ENCODE measurements at places on chromosomes 12 and 14.

- no peak for DNase-seq
Observed at GRCh38 chr12:67742461-67742860, 93.9 kb downstream of the DYRK2 start.

- DNase-seq, result no peak
Observed at GRCh38 chr12:25121916-25122315, 73.0 kb downstream of the DNAI7 start.

- DNase-seq, result peak; percentile 41
Observed at GRCh38 chr12:57865084-57865751, 18.7 kb upstream of the CTDSP2 start.

GRCh38 chr14:102088012-102088792 lies 1.4 kb upstream of the HSP90AA1 start:
- peak; percentile 46 for DNase-seq

- DNase-seq, result no peak
Observed at GRCh38 chr12:113245695-113246477, 24.6 kb downstream of the TPCN1 start.

DNA sequence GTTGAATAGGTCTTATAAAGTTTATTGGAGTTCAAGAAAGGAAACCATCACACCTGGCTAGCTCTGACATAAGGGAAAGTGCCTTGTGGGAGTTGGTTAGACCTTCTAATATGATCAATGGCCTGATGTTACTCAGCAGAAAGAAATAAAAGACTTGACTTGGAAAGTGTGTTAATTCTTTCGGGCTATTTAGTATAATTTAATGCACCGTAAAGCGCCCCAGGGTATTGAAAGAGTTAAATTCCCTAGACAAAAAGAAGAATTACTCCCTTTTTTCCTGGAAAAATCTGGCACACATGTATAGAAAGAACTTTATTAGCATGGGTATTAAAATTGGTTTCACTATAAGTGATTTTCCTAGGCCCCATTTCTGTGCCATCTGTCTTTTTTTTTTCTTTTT lies 1125.7 kb upstream of the FLRT2 start:
- no peak for DNase-seq

DNA sequence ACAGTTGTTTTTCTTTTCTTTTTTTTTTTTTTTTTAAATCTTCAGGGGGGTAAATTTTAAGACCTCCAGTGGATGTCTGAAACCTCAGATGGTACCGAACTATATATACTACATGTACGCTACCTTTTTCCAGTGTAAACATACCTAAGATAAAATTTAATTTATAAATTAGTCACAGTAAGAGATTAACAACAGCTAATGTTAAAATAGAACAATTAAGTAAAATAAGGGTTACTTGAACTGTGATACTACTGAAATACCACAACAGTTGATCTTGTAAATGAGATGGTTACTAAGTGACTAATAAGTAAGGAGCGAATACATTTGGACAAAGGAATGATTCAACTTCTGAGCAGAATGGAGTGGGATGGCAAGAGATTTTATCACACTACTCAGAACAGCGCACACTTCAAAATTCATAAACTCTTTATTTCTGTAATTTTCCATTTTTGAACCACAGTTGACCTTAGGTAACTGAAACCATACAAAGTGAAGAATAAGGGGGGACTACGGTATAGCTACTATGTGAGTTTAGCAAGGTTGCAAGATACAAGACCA lies 80.5 kb upstream of the PCED1B start:
- no peak for DNase-seq

GRCh38 chr14:68948686-68949600 lies 30.2 kb downstream of the ACTN1 start:
- DNase-seq, result no peak

DNA sequence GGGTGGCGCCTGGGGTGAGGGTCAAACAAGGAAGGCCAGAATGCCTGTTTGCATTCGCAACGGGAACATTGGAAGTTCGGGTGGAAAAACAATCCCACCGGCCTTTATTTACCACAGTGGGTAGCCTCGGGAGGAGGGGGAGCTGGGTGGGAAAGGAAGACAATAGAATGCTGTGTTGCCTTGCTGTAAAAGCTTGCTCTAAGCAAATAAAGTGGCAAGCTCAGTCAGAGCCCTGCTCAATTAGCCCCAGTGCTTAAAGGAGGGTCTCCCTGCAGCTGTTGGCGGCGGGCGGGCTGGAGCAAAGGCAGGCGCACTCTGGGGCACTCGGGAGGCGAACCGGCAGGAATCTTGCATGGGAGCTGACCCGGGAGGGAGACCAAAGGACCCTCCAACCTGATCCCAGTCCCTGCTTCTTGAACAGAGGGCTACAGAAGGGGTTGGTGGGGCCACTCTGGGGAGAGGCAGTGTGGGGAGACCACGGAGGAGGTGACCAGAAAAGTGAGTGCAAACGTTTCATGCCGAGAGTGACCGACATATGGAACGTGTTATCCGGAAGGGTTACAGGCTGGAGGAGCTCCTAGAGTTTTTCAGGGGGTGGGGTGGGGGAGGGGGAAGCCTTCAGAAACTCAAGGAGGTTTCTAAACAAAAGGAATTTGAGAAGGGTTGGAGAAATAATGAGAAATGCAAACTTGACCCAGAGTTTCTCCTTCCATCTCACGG lies 48.5 kb downstream of the NTF3 start:
- no peak for DNase-seq

DNA sequence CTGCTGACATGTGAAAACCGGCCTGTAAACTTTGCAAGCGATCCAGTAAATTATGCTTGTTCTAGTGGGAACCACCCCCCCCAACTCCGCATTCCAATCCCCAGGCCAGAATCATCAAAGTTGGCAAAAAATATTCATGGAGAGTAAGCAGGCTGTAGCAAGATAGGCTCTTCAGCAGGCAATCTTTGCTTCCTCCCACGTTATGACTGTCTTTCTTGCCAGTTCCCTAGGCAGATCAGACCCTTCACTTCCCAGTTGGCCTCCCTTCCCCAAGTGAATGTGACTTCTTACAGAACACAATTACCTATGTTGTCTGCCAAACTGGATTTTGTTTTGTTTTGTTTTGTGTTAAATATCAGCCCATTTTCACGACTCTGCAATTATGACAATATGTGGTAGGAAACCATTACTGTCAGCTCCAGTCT lies 1.2 kb upstream of the PTGER2 start:
- DNase-seq, result no peak

DNA sequence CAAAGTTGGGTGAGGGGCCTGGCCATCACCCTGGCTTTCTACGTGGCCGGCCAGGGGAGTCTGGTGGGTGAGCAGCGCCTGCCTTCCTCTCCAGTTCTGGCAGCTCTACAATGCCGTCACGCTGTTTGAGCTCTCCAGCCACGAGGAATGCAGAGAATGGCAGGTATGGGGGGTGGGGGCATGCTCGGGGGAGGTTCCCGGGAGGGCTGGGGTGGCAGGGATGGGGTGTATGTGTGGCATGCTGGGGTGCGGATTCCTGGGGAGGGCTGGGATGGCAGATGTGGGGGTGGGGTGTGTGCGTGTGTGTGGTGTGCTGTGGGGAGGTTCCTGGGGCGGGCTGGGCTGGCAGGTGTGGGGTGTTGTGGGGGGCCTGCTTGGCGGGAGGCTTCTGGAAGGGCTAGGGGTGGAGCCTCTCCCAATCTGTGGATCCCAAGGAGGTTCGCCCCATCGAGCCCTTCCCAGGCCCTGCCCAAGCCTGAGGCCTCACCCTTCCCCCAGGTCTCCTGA lies 18.5 kb downstream of the RHOF start:
- DNase-seq, result no peak

GRCh38 chr14:25010471-25010870 lies 39.5 kb downstream of the STXBP6 start:
- no peak for DNase-seq

DNA sequence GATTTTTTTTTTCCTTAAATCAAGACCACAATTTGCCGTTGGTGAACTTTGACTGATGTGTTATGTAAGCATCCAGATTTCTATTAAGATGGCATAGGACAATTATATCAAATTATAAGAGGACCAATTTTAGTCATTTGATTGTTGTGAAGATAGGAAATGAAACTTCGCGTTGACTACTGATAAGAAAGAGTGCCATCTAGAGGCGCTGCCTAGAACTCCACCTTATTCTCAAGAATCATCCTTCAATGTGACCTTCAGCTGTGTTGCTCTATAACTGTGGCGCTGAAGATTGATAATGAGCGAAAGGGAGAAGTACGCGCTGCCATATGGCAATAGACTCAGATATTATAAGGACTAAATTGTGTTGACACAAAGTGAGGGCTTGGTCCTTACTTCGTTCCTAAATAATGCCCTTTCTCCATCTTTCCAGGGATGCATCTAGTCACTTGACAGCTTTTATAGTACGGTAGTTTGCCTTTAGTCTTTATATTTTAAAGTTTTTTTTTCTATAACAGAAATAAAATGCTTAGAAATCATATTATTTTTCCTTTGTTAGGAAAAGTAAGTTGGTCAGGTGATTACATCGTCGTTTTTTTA lies 350.8 kb upstream of the STXBP6 start:
- DNase-seq, result no peak

DNA sequence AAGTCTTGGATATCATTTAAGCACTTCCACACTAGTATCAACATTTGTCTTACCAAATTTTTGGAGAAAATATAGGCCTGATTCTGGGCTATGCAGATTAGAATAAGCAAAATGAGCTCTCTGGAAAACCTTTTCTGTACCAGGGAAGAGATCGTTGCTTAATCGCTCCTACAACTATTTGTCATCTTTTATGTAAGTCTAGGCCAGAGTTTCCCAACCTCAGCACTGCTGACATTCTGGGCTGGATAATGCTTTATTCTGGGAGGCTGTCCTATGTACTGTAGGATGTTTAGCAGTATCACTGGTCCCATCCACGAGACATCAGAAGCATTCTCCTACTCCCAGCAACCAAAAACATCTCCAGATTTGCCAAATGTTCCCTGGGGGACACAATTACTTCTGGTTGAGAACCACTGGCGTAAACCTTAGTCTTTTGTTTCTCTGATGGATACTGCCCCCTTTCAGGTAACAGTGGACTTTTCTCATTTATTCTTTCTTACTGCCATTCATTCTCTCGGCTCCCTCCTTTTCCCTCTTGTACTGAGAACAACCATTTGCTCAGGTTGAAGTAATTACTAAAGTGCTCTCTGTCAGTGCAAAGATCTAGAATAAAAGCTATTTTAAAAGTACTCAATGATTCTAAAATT lies 316.9 kb upstream of the E2F7 start:
- DNase-seq, result no peak

GRCh38 chr14:91888641-91889476 lies 21.5 kb upstream of the TC2N start:
- no peak for DNase-seq

- DNase-seq, result no peak
Observed at GRCh38 chr14:94614802-94615201, 2.6 kb downstream of the SERPINA3 start.

GRCh38 chr14:27242874-27243273 lies 645.0 kb upstream of the NOVA1 start:
- DNase-seq, result no peak

DNA sequence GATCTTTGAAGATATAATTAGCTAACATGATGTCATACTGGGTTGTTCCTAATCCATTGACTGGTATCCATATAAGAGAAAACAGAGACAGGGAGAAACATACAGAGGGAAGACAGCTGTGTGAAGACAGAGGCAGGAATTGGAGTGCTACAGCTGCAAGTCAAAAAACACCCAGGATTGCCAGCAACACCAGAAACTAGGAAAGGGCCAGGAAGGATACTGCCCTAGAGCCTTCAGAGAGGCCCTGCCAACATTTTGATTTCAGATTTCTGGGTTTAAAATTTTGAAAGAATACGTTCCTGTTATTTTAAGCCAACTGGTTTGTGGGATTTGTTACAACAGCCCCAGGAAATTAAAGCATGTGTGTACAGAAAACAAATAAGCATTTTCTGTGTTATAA lies 473.7 kb upstream of the FLRT2 start:
- no peak for DNase-seq

- DNase-seq, result no peak
Observed at GRCh38 chr14:20580242-20580641, 7.6 kb downstream of the RNASE11 start.

DNA sequence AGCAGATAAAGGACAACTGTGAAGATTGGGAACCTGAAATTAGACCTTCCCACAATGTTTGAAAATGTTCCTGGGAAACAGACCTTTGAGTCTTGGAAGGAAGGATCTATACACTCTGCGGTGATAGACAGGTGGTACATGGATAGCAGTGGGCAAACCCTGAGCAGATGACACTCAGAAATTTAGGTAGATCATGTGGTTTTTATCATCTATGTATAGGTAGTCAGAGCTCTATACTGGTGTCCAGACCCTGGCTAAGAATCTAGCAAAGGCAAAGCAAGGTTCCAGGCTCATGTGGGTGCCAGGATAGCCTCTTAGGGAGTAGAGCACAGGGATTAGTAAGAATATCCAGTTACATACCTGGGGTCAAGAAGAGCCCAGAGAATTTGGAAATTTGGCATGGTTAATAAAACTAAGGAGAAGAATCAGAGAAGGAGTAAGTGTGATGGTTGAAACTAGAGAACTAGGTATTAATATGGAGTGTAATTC lies 331.2 kb upstream of the FBXO33 start:
- no peak for DNase-seq

DNA sequence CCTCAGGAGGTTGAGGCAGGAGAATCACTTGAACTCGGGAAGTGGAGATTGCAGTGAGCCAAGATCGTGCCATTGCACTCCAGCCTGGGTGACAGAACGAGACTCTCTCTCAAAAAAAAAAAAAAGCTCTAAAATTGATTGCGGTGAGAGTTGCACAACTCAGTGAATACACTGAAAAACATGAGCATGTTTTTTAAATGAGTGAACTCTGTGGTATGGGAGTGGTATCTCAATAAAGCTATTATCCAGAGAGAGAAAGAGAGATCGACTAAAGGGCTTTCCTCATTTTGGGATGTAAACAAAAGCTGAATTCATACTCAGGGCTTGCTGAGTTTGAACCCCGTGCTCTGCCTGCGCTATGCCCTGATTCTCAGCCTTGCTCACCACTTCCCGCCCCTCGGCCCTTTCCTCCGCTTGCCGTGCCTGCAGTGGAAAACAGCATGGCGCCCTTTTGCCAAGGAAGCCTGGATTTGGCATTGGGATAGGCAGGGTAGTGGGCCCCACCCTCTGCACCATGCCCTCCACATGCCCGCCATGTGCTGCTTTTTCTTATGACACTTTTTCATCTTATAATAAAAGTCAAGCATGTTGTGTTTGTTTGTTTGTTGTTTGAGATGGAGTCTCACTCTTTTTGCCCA lies 102.5 kb downstream of the LGMN start:
- DNase-seq, result no peak

DNA sequence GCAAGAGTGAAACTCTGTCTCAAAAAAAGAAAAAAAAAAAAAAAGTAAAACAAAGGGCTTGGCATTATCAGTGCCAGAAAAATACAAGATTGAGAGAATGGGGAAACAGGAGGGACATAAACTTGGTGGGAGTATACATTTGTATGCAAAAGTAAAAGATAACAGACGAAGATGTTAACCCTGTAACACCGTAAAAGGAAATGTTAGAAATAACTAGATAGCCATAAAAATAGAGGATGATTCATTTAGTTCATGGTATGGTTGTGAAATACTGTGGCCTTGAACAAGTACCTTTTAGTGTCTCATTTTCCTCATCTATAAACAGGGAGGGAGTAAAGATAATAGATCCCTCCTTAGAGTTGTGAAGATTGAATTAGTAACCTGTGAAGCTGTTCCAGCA lies 33.3 kb downstream of the ATP2A2 start:
- DNase-seq, result no peak

GRCh38 chr12:66662729-66663128 lies 16.1 kb downstream of the GRIP1 start:
- DNase-seq, result no peak
